Esophagus squamous epithelium (tissue), 5 donors: ENCODE measurements at places on chromosomes 16 and 17. TPM values are rescaled to one million over a fixed set of nuclear protein-coding genes. Genes with fewer than 3 reads are reported as not detected.

KRTAP1-3 gene
- total RNA-seq, result not detected

DNA sequence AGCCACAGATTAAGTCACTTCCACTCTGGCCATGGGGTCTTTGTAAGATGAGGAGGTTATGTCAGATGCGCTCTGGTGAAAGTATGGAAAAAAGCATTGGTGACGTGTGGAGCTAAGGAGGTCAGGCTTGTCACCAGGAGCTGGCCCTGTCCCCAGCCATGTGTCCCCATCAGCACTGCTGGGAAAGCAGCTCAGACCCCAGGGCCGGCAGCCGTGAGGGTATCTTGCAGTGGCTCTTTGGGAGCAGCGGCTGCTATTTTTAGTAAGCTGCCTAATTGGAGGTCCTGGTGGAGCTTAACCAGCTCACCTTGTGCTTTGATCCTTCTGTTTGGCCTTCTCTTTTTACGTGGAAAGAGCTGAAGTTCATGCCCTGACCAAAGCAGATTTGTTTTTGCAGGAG, 60.9 kb downstream of the MPRIP start:
- no peak overlapping the region for H3K27ac ChIP-seq
- H3K4me1 ChIP-seq, result peaks cover 39% of the 10 kb centered on the region
- no peak overlapping the region for H3K4me3 ChIP-seq
- H3K36me3 ChIP-seq, result peaks cover 45% of the 10 kb centered on the region
- no peak for DNase-seq
- no peaks in the 10 kb centered on the region for H3K27me3 ChIP-seq

TERB1 gene
- not detected for total RNA-seq

GRCh38 chr17:7307686-7308624, 527 bp downstream of the EIF5A start:
- peaks cover 48% of the 10 kb centered on the region for H3K4me1 ChIP-seq
- peak overlapping the region; percentile 99 for H3K27ac ChIP-seq
- no peak for DNase-seq

- no peaks in the 10 kb centered on the region for H3K4me1 ChIP-seq
- H3K4me3 ChIP-seq, result no peak overlapping the region
- H3K27me3 ChIP-seq, result no peaks in the 10 kb centered on the region
- no peak for DNase-seq
Observed at GRCh38 chr17:29205047-29205446, 24.8 kb upstream of the MYO18A start.

CDH11 gene
- 17.5 TPM for total RNA-seq

- no peak overlapping the region for H3K4me3 ChIP-seq
- H3K4me1 ChIP-seq, result no peaks in the 10 kb centered on the region
- no peaks in the 10 kb centered on the region for H3K27me3 ChIP-seq
- no peak overlapping the region for H3K27ac ChIP-seq
Observed at GRCh38 chr16:87094556-87094865, 222.7 kb downstream of the C16orf95 start.

RPL19 gene
- 3,028 TPM for total RNA-seq

DNA sequence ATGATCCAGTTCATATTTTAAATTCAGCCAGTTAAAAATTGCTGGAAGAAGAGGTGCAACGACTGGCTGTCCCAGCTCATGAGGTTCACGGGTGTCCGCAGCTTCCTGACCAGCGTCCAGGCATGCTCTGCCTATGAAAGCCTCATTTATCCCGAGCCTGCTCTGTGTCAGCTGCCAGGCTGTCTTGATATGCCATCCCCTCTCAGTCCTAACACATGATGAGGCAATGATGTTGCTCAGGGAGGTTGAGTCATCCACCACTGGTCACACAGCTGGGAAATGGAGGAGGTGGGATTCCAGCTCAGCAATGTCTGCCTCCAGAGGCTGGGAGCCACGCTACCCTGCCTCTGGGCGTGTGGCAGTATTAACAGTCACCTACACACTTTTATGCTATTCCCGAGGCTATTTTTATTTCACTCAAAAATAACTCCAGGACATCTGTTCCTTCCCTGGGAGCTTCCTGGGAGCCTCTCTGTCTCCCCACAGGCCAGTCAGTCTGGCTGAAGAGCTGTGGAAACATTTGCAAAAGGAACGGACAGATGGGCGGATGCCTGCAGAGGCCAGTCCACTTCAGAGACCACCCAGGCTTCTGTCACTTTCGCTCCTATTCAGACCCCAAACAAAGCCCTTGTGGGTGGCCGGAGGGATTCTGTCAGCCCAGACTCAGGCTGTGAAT, 22.5 kb downstream of the RAB11FIP4 start:
- no peaks in the 10 kb centered on the region for H3K36me3 ChIP-seq
- no peak overlapping the region for H3K4me3 ChIP-seq
- H3K27me3 ChIP-seq, result peaks cover 39% of the 10 kb centered on the region
- no peak for DNase-seq
- H3K4me1 ChIP-seq, result no peaks in the 10 kb centered on the region

DNA sequence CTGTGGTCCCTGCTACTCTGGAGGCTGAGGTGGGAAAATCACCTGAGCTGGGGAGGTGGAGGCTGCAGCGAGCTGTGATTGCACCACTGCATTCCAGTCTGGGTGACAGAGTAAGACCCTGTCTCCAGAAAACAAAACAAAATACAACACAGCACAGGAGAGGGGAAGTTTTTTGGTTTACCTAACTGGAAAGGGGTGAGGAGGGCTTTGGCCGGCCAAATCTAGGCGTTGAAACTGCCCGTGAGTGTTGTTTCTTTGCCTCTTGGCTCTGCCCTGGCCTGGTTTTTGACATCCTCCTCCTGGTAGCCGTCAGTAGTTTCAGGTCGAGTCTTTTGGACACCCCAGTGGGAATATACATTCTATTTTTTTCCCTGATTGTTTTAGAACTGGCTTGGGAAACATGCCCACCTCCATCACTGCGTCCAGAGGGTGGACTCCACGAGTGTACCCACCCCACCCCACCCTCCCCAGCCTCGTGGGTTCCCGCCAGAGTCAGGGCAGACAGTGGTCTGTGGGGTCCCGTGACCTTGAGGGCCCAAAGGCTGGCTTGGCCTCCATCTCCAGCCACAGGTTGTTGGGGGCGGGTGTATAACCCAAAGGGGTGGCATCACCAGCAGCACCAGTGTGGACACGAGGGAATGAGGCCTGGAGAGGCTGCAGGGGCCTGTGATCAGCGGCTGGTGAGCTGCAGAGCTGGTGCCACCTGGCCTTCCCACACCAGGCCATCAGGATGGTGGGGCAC, 42.7 kb downstream of the NT5M start:
- DNase-seq, result no peak
- no peaks in the 10 kb centered on the region for H3K36me3 ChIP-seq
- H3K4me3 ChIP-seq, result no peak overlapping the region
- H3K27ac ChIP-seq, result no peak overlapping the region
- H3K4me1 ChIP-seq, result no peaks in the 10 kb centered on the region
- no peaks in the 10 kb centered on the region for H3K27me3 ChIP-seq

YBX2 gene
- total RNA-seq, result 3.1 TPM

GRCh38 chr16:30185683-30186421, 2.5 kb downstream of the CORO1A start:
- no peak for DNase-seq
- peak overlapping the region; percentile 90 for H3K27ac ChIP-seq
- peaks cover 49% of the 10 kb centered on the region for H3K4me1 ChIP-seq
- peaks cover 6% of the 10 kb centered on the region for H3K36me3 ChIP-seq

DNA sequence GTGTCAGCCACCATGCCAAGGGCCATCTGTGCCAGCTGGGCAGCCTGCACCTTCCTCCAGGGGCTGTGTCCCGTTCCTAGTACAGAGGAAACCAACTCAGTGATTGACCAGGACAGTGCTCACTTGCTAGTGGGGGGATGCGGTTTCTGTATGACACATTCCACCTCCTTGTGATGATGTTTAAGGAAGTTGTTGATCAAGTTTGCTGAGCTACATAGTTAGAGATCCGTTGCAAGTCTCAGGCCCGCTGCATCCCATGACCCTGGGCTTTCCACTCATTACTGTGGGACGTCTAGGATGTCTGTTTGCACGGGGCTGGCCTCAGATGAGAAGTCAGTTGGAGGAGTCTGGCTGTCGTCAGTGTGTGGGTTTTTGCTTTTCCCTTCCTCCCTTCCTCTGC, 33.6 kb downstream of the RNF213 start:
- DNase-seq, result no peak
- H3K36me3 ChIP-seq, result peaks cover 32% of the 10 kb centered on the region
- H3K27me3 ChIP-seq, result no peaks in the 10 kb centered on the region
- no peaks in the 10 kb centered on the region for H3K4me1 ChIP-seq
- H3K27ac ChIP-seq, result no peak overlapping the region

DNA sequence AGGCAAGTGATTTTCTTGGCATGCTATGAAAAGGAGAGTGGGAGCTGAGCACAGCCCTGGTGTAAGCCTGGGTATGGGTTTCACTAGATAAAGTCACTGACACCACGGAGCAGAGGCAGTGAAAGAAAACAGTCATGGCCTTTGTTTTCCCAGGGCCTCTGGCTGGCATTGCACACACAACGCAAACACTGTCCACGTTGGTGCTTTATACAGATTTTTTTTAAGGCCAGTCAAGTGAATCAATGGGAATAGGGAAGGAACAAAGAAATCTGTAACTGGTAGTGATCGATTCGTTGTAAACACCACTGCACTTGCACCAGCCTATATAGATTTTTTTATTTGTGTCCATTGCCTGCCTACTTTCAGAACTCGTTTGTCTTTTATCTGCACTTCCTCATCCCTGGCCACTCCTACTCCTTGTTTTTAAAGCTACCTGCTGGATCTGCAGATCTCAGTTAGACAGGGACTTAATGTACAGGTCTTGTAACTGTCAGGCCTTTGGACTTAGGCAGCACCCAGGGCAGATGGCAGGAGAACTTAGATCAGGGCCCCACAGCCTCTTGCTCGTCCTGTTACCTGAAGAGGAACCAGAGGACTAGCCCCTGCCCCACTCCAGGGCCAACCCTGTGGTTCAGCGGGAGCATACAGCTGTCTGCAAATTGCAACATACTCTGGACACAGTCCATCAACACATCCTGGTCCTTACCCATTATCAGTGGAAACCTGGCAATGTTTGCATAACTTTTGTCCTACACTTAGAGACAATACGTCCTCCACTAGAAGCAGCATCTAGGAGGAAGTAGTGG, 10.6 kb upstream of the TMIGD1 start:
- peak overlapping the region; percentile 85 for H3K27ac ChIP-seq
- no peaks in the 10 kb centered on the region for H3K27me3 ChIP-seq

GAS7 gene
- total RNA-seq, result 35.4 TPM

TBX21 gene
- total RNA-seq, result 1.1 TPM

GRCh38 chr17:28944343-28944742, 7.0 kb downstream of the PHF12 start:
- no peaks in the 10 kb centered on the region for H3K27me3 ChIP-seq
- H3K4me1 ChIP-seq, result peaks cover 42% of the 10 kb centered on the region
- no peak overlapping the region for H3K4me3 ChIP-seq

TMED6 gene
- not detected for total RNA-seq

- peaks cover 26% of the 10 kb centered on the region for H3K4me1 ChIP-seq
- no peak for DNase-seq
- H3K27ac ChIP-seq, result no peak overlapping the region
- no peak overlapping the region for H3K4me3 ChIP-seq
Observed at GRCh38 chr17:32798938-32799337, 78.0 kb downstream of the MYO1D start.

DNA sequence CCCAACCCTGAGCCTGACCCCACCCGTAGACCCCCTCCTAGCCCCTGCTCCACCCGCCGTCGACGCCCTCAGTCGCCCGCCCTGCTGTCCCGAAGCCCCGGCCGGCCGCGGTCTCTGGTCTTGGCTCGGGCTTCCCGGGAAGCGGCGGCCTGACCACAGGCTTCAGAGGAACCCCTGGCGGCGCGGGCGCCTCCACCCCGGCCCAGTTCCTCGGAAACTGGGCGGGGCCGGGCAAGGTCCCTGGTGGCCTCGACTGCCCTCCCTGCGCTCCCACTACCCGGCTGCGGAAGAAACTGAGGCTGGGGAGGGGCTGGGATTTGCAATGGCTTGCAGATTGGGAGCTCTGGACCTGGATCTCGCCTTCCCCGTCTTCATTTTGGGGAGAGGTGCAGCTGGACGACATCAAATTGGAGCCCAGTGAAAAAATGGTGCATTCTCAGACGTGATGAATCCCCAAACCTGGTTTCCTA, 692 bp upstream of the SOCS1 start:
- peaks cover 29% of the 10 kb centered on the region for H3K4me1 ChIP-seq
- peak overlapping the region; percentile 98 for H3K27ac ChIP-seq

TSR3 gene
- 57.6 TPM for total RNA-seq

DNA sequence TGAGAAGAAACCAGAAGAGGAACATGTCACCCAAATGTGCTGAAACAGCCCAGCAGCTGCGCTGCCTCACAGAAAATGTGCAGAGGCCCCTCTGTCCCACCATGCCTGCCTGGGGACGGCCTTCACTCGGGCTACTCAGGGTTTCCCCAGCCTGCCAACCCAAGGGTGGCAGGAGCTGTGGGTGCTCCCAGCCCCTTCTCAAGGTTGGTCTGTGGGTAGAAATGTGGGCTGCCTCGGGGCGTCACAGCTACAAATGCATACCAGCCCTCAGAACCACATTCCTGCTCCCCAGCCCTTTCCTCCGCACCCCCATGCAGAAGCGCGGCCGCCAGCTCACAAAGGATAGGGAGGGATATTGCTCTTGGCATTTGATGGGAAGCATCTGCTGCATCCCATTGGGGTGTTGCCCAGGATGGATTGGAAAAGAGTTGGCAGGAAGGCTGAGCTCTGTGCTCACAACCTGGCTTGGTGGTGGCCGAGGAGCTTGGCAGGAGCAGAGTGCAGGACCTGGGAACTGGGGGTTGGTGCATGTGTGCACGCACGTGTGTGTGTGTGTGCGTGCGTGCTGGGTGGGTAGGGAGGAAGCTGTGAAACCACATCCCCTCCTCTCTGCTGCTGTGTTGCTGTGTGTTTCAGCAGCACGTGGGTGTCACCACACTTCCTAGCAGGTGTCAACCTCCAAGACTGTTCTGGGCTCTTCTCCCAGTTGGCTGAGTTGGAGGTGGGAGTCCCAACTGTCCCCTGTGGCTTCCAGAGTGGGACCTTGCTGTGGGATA, 304.4 kb downstream of the SEC14L1 start:
- no peaks in the 10 kb centered on the region for H3K36me3 ChIP-seq
- no peak for DNase-seq
- H3K27ac ChIP-seq, result peak overlapping the region; percentile 77
- no peak overlapping the region for H3K4me3 ChIP-seq
- peaks cover 68% of the 10 kb centered on the region for H3K4me1 ChIP-seq
- no peaks in the 10 kb centered on the region for H3K27me3 ChIP-seq

ADAMTS18 gene
- not detected for total RNA-seq

DNA sequence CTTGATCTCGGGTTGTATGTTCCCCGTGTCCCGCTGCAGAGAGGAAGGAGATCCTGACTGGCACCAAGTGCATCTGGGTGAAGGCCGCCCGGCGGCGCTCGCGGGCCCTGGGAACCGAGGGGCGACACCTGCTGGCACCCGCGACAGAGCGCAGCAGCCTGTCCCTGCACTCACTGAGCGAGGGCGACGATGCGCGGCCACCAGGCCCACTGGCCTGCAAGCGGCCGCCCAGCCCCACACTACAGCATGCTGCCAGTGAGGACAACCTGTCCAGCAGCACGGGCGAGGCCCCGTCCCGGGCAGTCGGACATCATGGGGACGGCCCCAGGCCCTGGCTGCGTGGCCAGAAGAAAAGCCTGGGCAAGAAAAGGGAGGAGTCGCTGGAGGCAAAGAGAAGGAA, 7.5 kb downstream of the BTBD17 start:
- H3K27me3 ChIP-seq, result peaks cover 19% of the 10 kb centered on the region
- H3K27ac ChIP-seq, result no peak overlapping the region
- H3K4me1 ChIP-seq, result peaks cover 10% of the 10 kb centered on the region
- H3K4me3 ChIP-seq, result no peak overlapping the region
